Fibroblast of villous mesenchyme (primary cell): ENCODE measurements at places on chromosomes 7 and 10.

- no peak for DNase-seq
Measured at GRCh38 chr7:127820732-127821085, 168.7 kb downstream of the SND1 start.

GRCh38 chr7:51035716-51036115 lies 253.0 kb upstream of the GRB10 start:
- peak; percentile 57 for DNase-seq

DNA sequence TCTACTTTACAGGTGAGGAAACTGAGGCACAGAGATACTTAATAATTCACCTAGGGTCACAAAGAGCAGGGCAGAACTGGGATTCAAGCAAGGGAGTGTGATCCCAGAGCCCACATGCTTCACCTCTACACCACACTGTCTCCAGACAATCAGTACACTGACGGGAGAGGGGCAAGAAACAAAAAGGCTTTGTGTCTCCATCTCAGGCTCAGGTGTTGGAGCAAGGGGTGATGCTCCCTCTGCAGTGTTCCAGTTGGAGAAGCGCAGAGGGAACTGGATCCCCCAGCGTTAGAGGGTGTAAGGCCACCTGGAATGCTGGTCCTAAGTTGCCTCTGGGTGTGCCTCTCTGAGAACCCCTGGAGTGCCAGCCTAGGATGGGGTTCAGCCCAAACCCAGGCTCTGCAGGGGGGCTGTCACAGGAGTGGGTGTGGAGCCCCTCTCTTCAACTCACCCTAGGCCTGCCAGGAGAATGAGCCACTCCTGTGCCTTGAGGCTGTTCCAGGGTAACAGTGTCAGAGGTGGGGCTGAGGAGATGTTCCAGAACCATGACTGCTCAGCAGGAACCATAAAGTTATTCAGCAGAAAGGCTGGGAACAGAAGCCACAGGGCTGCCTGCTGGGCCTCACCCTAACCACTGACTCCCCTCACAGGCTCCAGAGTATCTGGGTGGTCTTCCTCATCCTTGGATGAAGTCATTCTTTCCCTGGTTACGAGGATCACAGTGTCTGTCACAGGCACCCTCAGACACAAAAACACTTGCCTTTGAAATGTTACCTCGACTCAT lies 5.5 kb downstream of the RBP4 start:
- no peak for DNase-seq

DNA sequence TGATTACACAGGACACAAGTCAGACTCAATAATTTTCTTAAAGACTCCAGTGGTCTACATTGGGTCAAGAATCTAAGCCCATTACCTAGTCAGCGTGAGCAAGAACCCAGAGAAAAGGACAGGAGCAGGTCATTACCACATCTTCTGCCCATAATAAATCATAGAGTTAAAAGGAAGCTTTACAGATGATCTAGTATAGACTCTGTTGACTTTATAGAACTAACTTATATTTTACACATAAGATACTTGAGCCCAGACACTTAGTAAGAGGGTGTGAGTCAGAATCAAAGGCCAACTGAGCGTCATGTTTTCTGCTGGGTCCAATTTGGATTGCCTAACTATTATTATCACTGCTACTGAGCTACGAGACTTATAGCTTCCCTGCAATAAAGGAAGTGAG lies 206.1 kb upstream of the NPSR1 start:
- no peak for DNase-seq

- DNase-seq, result no peak
Measured at GRCh38 chr7:158572000-158572828, 15.4 kb downstream of the PTPRN2 start.

DNA sequence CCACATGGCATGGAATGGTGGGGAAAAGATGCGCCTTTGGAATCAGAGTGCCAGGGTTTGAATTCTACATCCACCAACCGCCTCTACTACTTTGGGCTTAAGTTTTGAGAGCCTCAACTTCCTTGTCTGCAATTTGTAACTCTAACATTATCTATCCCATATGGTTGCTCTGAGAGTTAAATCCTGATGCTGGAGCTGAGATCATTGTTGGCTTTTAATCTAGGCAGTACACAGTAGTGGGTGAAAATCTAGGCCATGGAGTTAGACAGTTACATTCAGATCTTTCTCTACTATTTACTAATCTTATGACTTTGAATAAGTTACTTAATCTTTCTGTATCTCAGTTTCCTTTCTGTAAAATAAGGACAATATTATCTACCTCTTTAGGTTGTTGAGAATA lies 149.7 kb upstream of the AOAH start:
- DNase-seq, result no peak

GRCh38 chr7:22219739-22220493 lies 137.0 kb downstream of the RAPGEF5 start:
- DNase-seq, result peak; percentile 3

GRCh38 chr7:155721056-155721455 lies 76.6 kb downstream of the RBM33 start:
- DNase-seq, result no peak

DNA sequence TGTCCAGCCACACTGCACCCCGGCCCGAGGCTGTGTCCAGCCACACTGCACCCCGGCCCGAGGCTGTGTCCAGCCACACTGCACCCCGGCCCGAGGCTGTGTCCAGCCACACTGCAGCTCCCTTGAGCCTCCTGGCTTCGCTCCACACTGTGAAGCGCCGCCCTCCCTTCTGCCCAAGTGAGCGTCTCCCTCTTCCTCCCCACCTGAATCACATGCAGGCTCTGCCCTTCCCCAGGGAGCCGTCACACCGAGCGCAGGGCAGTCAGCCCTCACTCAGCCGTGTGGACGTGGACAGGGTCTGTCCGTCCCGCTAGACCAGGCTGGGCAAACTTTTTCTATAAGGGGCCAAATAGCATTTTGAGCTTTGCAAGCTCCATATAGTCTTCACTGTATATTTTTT lies 27.6 kb downstream of the CFAP46 start:
- no peak for DNase-seq
